ENCODE measurements at places on chromosomes 5 and 9.

- DNase-seq, result no peak
These were observed 275.9 kb upstream of the CCNG1 start for GRCh38 chr5:163161512-163161911.

DNA sequence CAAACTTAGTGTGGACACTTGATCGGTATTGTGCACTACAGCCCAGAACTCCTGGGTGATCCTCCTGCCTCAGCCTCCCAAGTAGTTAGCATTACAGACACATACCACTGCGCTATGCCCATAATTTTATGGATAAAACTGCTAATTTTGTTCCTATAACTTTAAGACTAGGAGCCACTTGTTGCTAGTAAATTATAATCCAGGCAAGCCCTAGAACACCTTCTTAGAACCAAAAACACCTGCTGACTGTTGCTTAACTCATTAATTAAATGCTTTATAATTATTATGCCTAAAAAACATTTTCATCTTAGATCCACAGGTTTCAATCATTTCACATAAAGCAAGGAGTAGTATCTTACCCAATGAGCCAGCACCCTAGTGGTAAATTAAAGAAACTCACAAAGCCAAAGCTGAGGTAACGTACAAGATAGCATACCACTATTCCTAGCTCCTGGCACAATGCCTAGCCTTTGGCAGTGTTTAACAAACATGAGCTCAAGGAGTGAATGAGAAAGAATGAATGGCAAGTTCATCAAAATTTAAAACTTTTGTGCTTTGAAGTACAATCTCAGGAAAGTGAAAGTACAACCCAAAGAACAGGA lies 5.4 kb downstream of the MRPS27 start:
- peak; percentile 87 for DNase-seq

DNA sequence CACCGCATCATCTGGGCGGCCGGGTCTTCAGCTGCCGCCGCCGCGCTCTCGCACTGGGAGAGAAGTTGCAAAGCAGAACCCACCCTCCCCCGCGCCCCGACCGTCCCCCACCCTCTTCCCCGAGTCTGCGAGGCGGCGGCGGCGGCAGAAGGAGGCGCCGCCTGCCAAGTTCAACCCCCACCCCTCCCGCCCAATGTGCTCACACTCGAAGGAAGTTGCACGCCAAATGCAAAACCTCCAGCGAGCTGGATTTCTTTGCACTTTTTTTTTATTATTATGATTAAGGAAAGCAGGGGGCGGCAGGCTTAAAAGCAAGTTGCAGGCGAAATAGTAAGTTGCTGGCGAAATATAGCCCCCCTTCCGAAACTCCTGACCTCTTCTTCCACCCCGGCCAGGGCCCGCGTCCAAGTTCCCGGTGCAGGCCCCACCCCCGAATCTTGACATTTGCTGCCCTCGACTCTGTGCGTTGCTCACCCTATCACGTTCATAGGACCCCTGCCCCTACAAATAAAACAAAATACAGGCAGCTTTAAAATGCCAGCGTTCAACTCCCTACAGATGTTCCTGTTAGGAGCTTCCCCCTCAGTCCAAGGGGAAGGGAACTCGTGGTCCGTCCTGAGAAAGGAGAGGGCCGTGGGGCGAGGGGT lies 1.1 kb upstream of the NR3C1 start:
- peak; percentile 95 for DNase-seq

DNA sequence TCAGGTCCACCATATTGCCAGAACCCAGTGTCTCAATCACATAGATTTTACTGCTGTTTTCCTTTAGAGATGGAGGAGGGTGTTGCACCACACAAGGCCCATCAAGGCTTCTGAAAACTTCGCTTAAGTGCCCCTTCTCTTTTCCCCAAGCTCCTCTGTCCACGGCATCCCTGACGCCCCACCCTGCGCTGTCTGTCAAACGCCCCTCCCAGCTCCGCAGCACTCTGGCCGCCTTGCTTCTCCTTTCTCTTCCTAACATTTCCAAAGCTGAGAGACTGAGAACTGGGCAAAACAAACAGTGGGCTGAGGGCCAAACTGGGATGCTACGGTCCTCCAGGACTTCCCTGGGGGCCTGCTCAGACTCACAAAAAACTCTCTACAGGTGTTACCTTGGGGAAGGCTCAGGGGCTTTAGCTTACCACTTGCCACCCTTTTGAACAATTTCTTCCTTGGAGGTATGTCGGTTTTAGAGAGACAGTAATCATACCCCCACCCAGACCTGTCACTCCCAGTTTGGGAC lies 28.3 kb upstream of the ERGIC1 start:
- DNase-seq, result no peak

- DNase-seq, result no peak
These were observed 246.9 kb downstream of the MPDZ start for GRCh38 chr9:13032585-13032984.

- DNase-seq, result no peak
These were observed 18.8 kb upstream of the OR2S2 start for GRCh38 chr9:35976726-35977125.

DNA sequence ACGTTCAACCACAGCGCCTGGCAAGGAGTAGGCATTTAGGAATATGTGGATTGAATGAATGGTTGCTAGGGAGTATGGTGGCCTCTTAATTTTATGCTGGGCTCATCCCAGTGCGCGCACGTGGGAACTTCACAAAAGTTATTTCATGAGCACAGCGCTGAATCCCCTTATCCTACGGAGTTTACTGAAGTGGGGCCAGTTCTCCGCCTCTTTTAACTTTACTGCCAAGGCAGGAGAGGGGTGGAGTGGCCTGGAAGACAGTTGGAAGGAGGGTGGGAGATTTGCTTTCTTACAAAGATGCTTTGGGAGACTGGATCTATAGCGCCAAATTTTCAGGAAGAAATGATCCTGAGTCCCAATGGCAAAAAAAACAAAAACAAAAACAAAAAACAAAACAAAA lies 326.5 kb downstream of the SH3GL2 start:
- DNase-seq, result no peak

DNA sequence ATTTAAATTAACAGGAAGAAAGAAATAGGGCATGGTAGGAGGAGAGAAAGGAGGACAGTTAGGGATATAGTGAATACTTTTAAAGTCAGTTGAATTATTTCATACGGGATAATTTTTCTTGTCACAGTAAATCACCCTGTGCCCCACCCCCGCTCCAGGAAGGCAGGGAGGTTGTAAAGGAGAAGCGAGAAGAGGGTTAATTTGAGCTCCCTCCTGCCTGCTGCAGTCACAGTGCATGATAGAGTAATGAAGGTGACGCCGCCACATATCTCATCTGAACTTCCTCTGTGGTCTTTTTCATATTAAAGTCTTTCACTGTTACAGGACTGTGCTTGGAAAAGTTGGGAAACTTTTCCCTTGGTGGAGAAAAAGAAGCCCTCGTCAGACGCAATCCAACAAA lies 896 bp upstream of the PCSK5 start:
- no peak for DNase-seq

DNA sequence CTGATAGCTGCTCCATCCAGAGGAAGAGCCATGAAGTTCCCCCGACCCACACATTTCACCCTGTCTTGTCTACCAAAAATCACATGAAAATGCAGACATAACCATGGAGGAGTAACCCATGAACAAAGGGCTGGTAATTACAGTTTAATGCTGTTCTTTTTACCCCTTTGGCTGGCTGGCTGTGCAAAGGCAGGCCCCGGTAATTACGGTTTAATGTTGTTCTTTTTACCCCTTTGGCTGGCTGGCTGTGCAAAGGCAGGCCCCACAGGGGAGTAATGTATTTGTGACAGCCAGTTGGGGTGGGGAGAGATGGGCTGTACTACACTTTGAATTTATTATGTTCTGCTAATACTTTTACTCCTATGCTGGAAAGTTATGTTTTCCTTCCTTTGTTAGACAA lies 41.7 kb downstream of the PIK3R1 start:
- DNase-seq, result no peak

- no peak for DNase-seq
These were observed 45.6 kb upstream of the IER5L start for GRCh38 chr9:129223551-129224208.

- no peak for DNase-seq
These were observed 356.9 kb upstream of the ACTBL2 start for GRCh38 chr5:57839437-57840079.

DNA sequence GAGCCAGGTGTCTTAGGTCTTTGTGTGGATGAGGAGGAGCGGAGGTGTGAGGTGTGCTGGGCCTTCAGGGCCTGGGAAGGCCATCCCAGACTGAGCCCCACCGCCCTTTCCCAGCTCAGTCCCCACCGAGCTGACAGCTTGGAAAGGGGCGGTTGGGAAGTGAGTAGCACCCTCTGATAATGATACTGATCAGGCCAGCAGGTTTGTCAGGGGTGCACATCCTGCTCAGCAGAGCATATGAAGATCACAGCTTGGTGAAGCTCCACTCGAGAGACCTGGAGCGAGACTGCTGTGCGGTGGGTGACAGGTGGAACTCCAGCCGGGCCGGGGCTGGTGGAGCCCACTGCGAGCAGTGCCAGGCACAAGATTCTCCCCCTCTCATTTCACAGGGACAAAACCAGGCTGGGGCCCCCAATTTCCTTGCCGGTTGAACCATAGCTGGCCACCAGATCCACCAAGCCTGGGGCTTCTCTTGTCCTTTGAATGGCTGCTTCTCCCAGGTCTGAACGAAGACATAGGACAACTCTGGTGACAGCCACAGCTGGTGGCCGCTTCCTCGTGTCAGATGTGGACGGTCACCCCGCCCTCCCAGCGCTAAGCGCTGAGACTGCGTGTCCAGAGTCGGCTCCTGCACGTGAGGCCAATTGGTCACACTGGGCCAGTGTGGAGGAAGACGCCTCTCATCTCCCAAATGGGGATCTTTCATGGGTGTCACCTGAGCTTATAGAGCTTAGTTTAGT lies 8.3 kb downstream of the QRFP start:
- DNase-seq, result no peak

GRCh38 chr9:127426756-127427155 lies 2.6 kb downstream of the ZNF79 start:
- DNase-seq, result no peak

- DNase-seq, result peak; percentile 23
These were observed 3.1 kb downstream of the LHX3 start for GRCh38 chr9:136201609-136202453.

GRCh38 chr5:150484964-150485692 lies 22.8 kb upstream of the NDST1 start:
- DNase-seq, result no peak

GRCh38 chr9:16960084-16960483 lies 89.6 kb upstream of the BNC2 start:
- peak; percentile 21 for DNase-seq

DNA sequence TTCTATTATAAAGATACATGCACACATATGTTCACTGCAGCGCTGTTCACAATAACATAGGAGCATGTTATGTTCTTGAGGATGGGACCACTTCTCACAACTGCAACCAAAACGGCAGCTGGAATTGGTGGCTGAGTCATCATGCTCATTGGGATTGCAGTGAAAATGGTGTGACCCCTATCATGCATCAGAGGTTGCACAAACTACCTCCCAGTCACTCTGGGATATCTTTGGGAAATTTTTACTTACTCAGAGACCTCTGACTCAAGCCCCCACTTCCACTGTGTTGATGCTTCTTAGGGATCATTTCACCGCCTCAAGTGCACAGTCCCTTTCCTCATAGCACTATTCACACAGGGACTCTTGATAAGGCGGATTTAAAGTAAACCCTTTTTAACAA lies 474.1 kb downstream of the BNC2 start:
- DNase-seq, result peak; percentile 44

DNA sequence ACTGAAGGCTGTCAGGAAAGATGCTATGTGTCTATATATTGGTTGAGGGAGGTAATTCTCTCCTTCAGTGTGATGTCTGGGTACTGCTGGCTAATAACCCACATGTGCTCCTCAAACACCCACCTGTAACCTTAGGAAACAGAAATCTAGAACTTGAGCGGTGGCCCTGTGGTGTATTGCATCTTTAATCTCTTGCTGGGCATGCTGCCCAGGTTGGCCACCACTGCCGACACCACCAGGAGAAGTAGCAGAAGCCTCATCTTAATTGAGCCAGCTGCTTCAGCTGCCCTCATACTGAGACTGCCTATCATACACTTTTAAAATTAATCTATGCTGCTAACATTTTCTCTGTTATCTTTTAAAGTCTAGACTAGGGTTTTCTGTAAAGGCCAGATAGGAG lies 103.5 kb upstream of the C5orf63 start:
- no peak for DNase-seq

DNA sequence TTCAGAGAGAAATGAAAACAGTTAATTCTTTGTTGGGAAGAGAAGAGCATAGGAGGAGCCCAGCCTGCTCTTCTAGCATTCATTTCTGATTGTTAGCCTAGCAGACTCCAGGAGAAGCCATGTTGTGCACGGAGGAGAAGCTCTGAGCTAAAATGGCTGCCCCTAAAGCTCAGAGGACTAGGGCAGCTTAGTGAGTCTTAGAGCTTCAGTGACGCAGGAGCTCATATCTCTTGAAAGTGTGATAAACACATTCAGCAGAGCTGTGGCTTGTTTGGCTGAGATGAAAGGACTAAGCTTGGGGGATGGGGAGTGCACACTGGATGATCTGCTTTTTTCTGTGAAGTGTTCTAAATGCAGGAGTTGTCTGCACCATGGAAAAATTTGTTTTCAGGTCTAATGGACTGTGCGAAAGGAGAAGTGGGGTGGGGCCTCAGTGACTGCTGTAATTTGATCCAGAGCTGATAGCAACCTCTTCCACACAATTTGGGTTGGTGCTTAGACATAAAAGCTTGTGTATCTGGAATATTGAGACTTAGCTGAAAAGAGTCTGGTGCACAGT lies 58.5 kb downstream of the ZNF462 start:
- DNase-seq, result peak; percentile 83

GRCh38 chr9:110198357-110198756 lies 9.6 kb downstream of the C9orf152 start:
- no peak for DNase-seq

DNA sequence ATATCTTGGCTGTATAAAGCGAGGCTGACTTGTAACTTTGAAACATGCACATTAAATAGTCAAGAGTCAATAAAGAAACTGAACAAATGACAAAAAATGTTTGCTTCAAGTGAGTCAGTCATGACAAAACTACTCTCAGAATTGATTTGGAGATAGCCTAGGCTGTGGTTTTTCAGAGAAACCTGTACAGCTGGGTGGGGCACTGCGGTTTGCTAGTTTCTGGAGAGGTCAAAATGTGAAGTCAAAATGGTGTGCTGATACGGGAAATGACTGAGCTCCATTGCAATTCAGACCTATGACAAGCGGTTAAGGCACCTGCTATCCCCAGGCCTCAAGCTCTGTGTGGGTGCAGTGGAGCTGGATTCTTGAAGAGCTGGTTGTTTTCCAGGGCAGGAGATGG lies 10.3 kb upstream of the CD180 start:
- DNase-seq, result peak; percentile 15

GRCh38 chr9:80550181-80550580 lies 978.4 kb downstream of the TLE4 start:
- no peak for DNase-seq

DNA sequence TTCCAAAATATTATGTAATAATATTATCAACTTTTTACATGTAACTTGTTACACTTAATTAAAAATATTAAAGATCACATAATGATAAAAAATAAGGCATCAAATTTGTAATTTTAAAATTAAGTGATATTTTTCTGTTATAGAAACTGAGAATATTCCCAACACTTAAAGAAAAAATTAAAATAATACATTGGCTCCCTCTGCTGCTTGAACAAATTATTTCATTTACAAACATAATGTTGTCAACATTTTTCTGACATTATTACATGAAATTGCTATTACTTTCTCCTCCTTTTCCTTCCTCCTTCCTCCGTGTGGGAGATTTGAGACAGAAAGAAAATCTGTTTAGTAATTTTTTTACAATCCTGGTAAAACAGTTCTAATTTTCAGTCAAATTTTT lies 42.3 kb downstream of the RNF180 start:
- peak; percentile 49 for DNase-seq

GRCh38 chr9:96660692-96661248 lies 5.7 kb upstream of the PRXL2C start:
- no peak for DNase-seq
